Activated T-helper 17 cell treated with anti-CD3 and anti-CD28 coated beads, Interleukin-2, amount 50 U/mL, for 72 hours (primary cell): ENCODE measurements at places on chromosomes 6 and 20. TPM values are rescaled to one million over a fixed set of nuclear protein-coding genes. Genes with fewer than 3 reads are reported as not detected.

The ADGRB3 gene
- not detected for total RNA-seq

The IL17A gene
- 141 TPM for total RNA-seq

The ARMC12 gene
- total RNA-seq: 1.8 TPM

The TNNC2 gene
- total RNA-seq: not detected

The PDE7B gene
- total RNA-seq: not detected

The IMPG1 gene
- not detected for total RNA-seq

The MCHR2 gene
- not detected for total RNA-seq

The FBXO5 gene
- 39.7 TPM for total RNA-seq

The CRISP2 gene
- total RNA-seq: not detected

The FERMT1 gene
- total RNA-seq: 0.13 TPM
